ENCODE measurements at places on chromosomes 1 and 21.

DNA sequence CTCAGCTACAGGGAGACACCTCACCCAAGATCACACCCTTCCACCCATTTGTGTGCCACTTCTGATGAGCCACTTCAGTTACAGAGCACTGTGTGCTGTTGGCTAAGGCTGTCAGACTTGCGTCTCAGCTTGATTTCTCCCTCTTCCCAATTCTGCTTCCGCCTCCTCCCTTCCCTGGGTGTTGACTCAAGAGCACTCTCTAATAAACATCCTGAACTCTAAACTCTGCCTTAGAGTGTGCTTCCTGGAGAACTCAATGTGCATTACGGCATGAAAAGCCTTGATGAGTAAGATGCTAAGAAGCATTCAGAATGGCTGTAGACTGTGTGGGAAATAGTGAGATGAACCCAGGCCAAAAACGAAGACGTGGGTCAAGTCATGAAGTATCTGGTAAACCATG lies 54.9 kb upstream of the S1PR1 start:
- DNase-seq: no peak

DNA sequence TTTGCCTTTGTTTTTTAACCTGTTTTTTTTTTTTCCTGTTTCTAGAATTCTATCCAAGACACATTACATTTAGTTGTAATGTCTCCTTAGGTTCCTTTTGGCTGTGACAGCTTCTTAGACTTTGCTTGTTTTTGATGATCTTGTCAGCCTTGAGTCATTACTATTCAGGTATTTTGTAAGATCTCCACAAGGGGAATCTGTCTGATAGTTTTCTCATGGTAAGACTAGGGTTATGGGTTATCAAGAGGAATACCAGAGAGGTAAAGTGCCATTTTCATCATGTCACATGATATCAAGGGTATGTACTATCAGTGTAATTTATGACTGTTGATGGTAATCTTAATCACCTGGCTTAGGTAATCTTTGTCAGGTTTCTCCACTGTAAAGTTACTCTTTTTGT lies 99.1 kb upstream of the GFI1 start:
- no peak for DNase-seq

- peak; percentile 76 for DNase-seq
Measured at GRCh38 chr1:203327684-203328457, 22.6 kb downstream of the BTG2 start.

- DNase-seq: no peak
Measured at GRCh38 chr1:30923597-30923996, 15.0 kb upstream of the SDC3 start.

GRCh38 chr1:94250341-94250740 lies 13.0 kb upstream of the ARHGAP29 start:
- DNase-seq: no peak

GRCh38 chr1:3000214-3000613 lies 21.1 kb upstream of the ACTRT2 start:
- no peak for DNase-seq

- no peak for DNase-seq
Measured at GRCh38 chr21:38858026-38858811, 52.5 kb downstream of the ETS2 start.

DNA sequence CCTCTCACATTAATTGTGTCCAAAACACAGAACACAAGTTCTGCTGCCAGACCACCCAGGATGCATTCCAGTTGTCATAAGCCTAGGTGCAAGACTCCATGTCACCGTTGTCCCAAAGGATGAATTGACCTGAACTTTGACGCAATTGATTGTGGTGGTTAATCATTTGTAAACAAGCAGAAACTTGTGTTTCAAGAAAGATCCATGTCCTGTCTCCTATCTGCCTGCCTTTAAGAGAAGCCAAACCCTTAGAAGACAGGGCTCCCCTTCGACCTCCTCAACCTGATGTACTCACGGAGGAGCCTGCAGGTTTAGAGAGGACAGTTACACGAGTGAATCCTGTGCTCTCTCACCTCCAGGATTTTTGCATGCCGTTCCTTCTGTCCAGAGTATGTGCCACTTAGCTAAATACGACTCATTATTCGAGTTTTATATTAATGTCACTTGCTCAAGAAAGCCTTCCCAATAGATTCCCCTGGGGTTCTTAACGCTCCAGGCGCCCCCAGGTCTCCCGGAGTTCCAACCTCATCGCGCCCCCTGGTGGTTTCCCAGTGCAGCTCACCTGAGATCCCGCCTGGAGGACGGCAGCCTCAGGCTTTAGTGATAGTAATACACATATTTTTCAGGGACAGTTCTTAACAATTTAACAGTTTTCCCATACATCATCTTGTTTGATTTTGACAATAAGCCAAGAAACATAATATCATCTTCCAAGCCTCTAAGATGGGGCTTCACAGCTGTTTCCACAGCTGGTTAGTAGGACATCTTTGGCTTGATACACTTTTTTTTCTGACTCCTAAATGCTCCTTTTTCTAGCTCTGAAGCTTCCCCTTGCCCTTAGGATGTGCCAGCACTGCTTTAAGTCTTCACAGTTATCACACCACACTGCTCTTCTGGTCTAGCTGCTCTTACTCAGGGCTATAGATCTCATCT lies 2.4 kb upstream of the C8B start:
- no peak for DNase-seq

DNA sequence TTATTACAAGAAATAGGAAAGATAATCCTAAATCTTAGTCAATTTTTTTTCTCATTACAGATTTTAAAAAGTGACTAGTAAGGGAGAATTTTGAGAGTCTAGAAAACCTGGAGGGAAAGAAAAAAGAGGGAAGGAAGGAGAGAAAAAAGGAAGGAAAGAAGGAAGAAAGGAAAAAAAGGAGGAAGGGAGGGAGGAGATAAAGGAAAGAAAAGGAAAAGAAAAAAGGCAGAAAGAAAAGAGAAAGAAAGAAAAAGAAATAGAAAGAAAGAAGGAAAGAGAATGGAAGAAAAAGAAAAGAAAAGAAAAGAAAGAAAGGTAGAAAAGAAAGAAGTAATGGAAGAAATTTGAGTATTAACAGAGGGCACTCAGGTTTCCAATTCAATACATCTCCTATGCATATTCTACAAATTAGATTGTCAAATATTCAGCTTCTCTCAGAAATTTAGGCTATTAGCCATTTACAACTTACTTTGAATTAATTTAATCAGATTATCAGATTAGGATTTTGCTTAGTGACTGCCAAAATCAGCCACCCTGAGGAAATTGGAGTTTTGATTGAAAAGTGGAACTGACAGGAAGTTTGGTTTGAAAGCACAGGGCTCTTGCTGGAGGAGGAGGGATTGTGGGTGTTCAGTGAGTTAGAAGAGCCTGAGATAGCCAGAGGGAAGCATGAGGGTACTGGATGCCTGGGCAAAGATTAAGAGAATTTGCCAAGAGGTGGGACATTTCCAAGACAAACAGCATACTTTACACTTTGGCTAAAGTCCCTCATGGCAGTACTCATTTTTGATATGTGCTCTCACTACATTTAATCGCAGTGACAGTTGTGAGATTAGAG lies 677.8 kb downstream of the USP25 start:
- no peak for DNase-seq

Measured in NCI-H2081 treated with DMSO at 0.1 percent for 48 hours (cell line).